ENCODE measurements at places on chromosomes 1 and 21.

DNA sequence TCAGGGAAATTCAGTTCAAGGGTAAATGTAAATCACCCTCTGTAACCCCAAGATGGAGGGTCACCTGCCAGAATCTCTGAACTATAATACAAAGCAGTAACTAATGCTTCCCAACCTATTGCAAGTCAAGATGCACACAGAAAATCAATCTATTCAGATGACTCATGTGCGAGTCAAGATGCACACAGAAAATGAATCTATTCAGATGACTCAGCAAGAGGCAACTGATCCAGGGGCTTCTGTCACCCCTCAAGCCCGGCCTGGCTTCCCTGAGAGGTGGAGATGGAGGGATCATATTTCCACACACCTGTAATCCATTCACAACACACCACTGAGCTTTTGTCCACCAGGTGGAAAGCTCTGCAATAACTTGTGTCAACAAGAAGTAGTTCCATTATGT, 17.4 kb upstream of the HIVEP3 start:
- DNase-seq = no peak

DNA sequence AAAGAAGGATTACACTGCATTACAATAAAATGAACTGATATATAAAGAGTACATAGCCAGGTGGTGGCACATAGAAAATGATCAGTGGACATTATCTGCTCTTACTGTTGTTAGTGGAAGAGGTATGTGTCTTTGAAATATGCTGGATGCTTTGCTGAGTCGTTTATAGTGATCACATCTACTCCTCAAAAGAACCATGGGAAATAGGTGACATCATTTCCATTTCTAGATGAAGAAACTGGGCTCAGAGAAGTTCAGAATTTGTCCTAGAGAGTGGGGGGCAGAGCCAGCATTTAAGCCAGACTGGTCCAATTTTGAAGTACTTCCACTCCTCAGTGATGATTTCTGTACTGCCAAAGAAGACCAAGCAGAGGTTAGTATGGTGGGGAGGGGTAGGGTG, 34.0 kb upstream of the BACH1 start:
- DNase-seq = no peak

GRCh38 chr1:171484760-171485374, 463 bp upstream of the PRRC2C start:
- DNase-seq = no peak

- DNase-seq = no peak
Observed at GRCh38 chr1:157984469-157984868, 9.0 kb upstream of the KIRREL1 start.

- no peak for DNase-seq
Observed at GRCh38 chr1:4079815-4080214, 179.7 kb upstream of the C1orf174 start.
